ENCODE measurements at places on chromosomes 2 and 18. TPM values are rescaled to one million over a fixed set of nuclear protein-coding genes. Genes with fewer than 3 reads are reported as not detected.

The SAG gene
- total RNA-seq: 0.10 TPM

The HOXD1 gene
- not detected for total RNA-seq

The PLGLB2 gene
- 6.5 TPM for total RNA-seq

The OR6B2 gene
- not detected for total RNA-seq

The KANSL1L gene
- 22.9 TPM for total RNA-seq

All from naive thymus-derived CD4-positive, alpha-beta T cell (primary cell).